ENCODE measurements at places on chromosomes 7 and 10.
A peak's percentile ranks its signal among the peaks of the same experiment; 100 is the strongest.

DNA sequence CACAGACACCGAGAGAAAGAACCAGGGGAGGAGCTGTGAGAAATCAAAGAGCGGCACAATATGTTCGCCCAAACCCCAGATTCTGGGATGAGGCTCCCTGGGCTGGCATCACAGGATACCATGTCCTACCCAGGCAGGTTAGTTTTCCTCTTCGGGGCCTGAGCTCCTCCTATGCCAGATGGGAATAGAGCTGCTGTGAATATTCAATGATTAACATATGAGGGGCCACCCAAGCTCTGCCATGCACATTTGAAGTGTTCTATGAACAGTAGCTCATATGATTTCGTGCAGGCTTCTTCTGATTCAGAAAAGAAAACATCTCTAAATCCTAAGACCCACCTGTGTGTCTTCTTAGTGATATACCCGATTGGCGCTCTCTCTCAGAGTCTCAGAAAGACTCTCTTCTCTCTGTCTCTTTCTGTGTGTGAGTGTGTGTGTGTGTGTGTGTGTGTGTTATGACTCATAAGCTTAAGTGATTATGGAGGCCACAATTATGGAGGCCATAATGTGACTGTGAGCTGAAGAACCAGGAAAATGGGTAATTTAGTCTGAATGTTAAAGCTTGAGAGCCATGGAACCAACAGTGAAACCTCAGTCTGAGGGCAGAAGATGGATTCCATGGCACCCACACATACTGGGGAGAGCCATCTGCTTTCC is 220.5 kb downstream of the KLF6 start:
- no peak for DNase-seq

DNA sequence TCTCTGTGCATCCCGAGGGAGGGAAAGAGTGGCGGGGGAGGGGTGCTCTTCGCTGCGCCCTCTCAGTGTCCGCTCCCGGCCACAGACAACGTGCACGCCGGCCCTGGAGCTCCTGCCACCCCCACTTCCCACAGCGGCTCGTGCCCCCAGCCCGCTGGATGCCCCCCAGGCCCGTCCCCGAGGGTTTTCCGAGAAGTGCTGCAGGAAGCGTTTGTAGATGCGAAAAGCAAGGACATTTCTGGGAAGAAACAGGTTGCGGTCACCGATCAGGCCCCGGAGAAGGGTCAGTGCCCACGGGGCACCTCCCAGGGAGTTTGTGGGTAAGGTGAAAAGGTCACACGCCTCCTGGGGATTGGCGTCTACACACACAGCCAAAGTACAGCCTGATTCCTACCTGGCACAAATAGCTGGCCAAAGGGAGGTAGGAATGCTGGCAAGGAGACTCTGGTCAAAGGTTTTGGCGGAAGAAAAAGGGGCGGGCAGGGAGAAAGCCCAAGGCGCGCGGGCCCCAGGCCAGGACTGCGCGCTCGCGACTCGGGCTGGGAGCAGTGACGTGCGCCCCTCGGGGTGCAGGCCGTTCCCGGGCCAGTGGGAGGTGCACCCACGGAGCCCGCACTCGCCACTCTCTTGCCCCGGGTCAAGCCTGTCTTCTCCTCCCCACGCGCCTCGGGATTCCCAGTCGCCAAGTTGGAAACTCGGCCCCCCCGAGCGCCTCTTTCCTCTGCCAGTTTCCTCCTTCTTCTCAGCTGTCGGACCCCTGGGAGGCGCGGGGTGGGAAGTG is 1.5 kb upstream of the NRP1 start:
- DNase-seq = no peak

DNA sequence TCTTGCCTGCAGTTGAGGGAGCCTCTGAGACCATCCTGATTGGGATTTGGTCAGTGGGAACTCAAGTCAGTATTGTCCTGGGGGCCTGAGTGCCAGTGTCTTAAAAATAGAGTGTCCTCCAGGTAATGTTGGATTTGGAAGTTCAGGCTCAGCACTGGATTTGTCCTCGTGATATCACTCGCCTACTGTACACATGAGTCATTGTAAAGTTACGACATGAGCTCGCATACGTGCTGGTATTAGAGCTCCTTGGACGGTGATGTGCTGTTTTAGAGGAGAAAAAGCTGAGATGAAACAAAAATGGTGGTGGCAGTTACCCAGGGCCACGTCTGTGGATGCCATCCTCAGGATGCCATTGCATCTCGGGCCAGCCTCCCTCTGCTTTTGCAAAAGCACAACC is 78.2 kb downstream of the MGMT start:
- peak; percentile 28 for DNase-seq

DNA sequence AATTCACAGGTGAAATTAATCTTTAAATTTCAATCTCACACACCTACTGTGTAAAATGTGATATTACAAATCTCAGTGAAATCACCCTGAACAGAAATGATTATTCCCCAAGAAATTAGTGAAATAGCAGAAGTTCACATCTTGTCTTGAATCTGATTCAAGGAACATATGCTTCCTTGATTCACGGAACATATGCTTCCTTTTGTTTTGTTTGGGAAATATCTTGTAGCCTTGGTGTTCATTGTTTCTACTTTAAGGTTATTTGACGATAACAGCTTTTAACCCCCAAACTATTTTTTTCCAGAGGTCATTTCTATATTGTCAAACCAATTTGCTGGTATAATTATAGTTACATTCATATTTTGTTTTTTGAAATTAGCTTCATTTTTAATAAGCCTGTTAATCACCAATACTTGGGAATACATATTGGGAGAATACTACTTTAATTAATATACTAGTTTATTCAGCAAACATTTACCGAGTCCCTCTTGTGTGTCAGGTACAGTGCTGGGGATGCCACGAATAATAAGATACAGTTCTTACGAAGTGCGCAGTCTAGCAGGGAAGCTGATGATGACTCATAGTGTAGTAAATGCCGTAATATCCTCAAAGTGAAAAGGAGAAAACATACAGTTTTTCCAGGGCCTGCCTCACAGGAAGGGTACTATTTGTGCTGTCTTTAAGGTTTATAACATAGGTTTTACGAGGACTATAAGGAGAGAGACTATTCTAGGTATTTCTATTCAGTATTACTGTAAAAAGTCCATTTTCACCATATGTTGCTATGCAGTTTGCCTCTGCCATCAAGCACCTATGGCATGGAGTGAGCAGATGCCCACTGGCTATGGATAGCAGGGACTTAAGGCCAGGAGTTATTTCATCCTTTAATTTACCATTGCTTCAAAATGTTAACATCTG is 32.5 kb downstream of the PRKAR2B start:
- DNase-seq = peak; percentile 45

- no peak for DNase-seq
These were observed 2.2 kb upstream of the CELF2 start for GRCh38 chr10:11015446-11015934.

- no peak for DNase-seq
These were observed 35.7 kb downstream of the RBM33 start for GRCh38 chr7:155680124-155680523.

- no peak for DNase-seq
These were observed 99.7 kb downstream of the PAXIP1 start for GRCh38 chr7:154903083-154903731.

GRCh38 chr10:30284865-30285594 is 64.0 kb downstream of the MTPAP start:
- DNase-seq = peak; percentile 50

GRCh38 chr10:43978091-43978490 is 329.4 kb upstream of the ZNF32 start:
- DNase-seq = no peak

GRCh38 chr7:140534743-140535142 is 55.4 kb upstream of the MKRN1 start:
- no peak for DNase-seq

GRCh38 chr10:61642676-61643075 is 20.1 kb upstream of the CABCOCO1 start:
- DNase-seq = peak; percentile 7

- DNase-seq = no peak
These were observed 14.8 kb upstream of the MKLN1 start for GRCh38 chr7:131312838-131313237.

DNA sequence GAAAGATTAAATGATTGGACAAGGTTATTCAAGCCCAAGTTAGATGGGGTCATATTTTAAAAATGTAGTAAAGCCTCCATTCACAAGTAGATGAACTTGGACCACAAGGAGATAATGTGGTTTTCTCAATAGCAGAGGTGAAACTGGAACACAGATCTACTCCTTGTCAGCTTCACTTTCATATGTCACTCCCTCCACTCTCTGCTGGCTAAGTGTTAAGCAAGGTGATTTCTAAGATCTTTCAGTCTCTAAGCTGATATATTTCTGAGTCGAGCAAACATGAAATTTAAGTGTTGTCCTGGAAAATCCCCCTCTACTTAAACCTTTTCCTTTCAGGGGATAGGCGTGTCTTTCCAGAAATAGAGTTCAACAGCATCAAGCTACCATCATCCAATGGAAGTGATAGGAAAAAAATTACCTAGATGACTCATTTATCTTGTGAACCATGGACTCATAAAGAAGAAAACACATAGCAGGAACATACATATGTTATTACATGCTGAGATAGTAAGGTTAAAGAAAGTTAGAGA is 275.0 kb downstream of the PTEN start:
- no peak for DNase-seq

DNA sequence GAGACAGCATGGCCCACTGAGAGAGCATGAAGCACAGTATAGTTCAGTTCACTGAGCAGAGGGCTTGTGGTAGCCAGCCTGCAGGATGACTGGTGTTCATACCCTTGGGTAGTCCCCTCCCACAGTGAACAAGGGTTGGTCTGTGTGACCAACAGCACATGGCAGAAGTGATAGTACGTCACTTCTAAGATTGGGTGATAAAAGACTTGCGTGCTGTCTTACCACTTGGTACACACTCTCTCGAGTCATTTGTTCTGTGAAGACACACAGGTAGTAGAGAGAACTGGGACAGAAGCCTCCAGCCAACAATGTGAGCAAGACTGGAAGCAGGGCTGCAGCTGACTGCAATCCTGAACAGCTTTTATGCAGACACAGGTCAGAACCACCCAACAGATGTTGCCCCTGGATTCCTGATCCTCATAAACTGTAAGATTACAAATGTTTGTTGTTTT is 14.6 kb downstream of the EPC1 start:
- no peak for DNase-seq

DNA sequence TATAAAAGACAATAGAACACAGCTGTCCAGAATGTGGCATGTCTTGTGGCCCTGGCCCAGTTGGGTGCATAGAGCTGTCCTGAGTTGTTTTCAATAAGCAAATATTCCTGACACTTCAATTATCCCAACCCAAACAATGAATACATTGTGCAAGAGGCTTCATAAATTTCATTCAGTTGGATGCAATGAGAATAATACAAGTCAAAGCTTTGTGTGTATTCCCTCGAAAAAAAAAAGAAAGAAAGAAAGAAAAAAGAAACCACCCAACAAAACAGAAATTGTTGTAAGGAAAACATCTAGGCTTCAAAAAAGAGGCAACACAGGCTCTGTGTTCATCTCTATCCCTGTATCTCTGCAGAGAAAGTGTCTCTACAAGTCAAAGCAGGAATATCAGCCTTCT is 138.7 kb upstream of the ADO start:
- DNase-seq = no peak

DNA sequence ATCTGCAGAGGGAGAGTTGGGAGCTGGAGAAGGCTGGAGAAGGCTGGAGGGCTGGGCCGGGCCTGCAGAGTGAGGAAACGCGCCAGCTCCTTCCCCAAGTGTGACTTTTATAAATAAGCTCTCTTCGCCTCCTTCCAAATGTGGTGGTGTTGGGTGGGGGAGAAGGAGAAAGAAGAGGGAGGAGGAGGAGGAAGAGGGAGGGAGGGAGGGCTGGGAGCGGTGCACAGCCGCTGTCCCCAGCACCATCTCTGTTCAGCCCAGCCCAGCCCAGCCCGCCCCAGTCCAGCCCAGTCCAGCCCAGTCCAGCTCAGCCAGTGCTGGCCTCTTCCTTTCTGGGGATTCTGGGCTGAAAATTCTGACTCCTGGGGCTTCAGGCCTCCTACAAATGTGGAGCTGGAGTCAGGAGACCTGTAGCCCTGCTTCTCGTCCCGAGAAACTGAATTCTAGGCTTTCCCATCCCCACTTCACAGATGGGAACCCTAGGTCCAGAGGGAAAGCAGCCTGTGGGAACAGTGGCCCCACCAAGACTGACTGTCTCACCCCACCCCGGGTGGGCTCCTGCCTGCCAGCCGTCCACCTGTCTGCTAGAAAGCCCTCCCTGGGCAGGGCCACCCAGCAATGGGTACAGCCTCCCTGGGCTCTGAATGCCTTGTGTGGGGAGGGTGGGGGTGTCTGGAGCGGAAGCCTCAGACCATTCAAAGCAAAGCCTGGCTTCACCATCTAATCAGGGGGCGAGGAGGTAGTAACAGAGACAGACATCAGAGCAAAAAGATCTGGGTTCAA is 2.3 kb downstream of the STX1A start:
- no peak for DNase-seq

DNA sequence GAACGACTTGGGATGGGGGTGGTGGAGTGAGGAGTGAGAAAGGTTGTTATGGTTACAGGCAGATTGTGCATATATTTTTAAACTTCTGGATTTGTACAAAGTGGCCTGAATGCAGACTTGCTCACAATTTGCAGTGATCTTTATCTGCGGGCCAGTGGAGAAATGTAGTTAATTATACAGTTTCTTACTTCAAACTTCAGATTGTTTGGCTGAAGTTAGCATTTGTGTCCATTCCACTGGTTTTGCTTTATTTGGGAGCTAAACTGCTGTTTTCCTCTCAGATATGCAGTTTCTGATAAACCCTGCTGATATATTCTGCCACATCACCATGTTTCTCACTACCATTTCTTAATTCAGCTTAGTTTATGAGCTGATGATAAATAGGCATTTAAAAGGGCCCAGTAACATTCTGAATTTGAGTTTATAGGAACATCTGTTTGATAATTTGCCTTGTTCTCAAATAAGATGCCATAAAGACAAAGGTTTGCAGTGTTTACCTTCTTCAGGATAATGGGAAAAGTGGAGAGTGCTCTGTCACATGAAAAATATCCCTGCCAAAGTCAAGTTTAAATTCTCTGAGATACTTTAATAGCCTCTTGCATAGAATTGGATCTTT is 170.1 kb downstream of the ST7 start:
- DNase-seq = no peak

DNA sequence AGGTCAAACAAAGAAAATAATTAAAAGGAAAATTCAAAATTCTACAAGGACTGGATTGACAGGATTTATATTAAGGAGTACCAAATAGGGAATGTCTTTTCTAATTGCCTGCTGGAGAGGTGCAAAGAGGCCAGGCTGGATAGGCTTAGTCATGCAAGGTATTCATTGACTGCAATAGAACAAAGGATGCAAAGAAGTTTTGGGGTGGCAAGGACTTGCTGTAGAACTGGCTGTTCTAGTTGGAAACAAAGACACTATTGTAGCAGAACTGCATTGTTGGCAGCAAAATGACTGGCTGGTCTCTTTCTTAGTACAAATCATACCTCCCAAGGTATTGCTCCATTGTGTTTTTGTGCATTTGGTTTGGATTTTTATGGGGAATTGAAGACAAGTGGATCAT is 10.1 kb downstream of the ITGB8 start:
- DNase-seq = peak; percentile 65

DNA sequence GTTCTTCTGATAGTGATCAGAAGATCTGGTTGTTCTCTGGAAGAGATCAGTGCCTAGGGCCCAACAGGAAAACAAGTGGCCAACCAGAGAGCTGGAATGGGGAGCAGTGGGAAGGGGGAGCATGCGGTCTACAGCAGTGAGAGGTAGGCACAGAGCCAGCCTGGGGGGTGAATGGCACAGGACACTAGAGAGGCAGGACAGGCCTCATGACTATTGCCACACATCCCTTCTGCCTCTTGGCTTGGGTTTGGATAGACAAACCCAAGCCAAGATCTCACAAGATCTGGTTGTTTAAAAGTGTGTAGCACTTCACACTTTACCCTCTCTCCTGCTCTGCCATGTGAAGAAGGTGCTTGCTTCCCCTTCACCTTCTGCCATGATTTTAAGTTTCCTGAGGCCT is 224.4 kb downstream of the ARHGAP12 start:
- no peak for DNase-seq
